ENCODE measurements at places on chromosomes 16 and 17.

GRCh38 chr16:19185510-19185851 is 17.4 kb downstream of the SYT17 start:
- no peak for DNase-seq

DNA sequence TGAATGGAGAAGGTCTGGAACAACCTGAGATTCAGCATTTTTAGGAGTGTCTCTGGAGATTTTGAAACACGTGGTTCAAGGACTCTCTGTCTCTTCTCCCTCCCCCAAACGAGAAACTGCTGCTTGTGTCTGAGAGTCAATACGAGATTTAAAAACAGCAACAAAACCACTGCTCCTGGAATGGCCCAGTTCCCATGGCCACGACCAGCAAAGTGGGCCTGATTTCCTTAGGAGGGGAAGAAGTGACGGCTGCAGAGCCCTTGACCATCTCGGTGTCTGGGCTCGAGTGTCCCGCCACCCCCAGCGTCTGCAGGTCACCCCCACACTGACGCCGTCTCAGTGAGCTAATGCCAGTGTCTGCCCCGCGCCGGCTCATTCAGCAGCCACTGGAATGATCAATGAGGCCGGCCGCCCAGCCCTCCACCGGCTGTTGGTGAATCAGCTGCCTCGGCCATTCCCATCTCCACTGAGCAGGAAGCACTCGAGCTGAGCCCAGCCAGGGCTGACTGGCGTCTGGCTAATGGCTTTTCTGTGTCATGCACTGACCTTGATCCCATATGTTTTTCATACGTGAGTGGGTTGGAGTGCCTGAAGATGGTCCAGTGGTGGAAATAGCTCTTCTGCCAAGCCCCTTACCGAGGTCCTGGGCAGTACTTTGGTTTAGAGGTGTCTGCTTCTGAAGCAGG is 151.8 kb downstream of the PITPNC1 start:
- no peak for DNase-seq

DNA sequence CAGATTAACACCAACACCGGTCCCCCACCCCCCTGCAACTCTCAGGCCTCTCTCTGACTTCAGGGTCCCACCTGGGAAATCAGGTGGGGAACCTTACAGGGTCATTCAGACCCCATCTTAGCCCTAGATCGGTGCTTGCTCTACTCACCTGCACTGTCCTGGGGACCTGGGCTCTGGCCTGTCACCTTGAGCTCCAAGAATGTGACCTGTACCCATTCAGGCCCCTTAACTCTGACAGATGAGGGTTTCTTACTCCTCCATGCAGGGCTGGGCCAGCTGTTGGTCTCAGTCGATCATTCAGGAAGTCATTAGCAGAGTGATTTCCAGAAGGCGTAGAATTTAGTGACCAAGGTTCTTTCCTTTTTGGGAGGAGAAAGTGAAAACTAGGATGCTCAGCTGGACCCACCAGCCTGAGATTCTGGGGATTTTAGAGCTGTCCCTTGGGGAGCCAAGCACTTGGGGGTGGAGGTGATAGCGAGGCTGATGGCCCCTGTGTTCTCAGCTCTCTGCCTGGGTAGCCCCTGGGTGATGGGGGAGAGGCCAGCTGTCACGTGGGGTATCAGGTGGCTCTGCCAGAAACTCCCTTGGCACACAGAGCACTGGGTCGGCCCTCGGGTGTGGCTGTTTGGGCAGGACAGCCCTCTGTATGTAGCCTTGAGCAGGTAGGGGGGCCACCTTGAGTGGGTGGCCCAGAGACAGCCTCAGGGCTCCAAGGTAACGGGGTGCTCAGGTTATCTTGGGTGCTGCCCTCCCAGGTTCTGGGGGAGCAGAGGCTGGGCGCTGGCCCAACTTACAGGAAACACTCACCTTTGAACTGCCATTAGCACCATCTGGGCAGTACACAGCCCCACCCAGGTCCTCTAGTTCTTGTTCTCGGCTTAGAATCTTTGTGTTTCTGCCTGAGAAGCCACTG is 724 bp downstream of the MVP start:
- DNase-seq = no peak

- DNase-seq = no peak
Observed at GRCh38 chr16:12542818-12543699, 260.6 kb downstream of the CPPED1 start.

DNA sequence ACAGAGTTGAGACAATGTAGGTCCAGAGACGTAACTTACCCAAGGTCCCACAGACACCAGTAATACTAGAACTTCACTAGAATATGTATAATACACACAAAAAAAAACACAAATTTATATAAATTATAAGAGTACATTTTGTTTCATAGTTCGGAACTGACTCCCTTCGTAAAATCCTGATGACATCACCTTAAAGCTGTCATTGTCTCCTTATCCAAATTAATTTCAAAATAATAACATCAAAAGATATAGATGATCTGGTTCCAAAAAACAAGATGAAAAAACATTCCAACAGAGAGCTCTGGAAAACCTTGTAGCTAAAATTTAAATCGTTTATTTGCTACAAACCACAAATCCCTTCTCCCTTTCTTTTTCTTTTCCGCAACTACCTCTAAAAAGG is 10.0 kb downstream of the FBXL20 start:
- DNase-seq = no peak

Data from NCI-H1048 (cell line).